Activated CD4-positive, alpha-beta T cell treated with anti-CD3 and anti-CD28 coated beads, Interleukin-2, amount 10 ng/mL, durations not matched to agents 7 days and 5 days (primary cell): ENCODE measurements at places on chromosomes 5 and 9. TPM values are rescaled to one million over a fixed set of nuclear protein-coding genes. Genes with fewer than 3 reads are reported as not detected.

- H3K4me1 ChIP-seq, result no peaks in the 10 kb centered on the region
- no peak overlapping the region for H3K4me3 ChIP-seq
- H3K36me3 ChIP-seq, result no peaks in the 10 kb centered on the region
- DNase-seq, result no peak
Measured at GRCh38 chr5:111932199-111932598, 175.2 kb upstream of the NREP start.

DNA sequence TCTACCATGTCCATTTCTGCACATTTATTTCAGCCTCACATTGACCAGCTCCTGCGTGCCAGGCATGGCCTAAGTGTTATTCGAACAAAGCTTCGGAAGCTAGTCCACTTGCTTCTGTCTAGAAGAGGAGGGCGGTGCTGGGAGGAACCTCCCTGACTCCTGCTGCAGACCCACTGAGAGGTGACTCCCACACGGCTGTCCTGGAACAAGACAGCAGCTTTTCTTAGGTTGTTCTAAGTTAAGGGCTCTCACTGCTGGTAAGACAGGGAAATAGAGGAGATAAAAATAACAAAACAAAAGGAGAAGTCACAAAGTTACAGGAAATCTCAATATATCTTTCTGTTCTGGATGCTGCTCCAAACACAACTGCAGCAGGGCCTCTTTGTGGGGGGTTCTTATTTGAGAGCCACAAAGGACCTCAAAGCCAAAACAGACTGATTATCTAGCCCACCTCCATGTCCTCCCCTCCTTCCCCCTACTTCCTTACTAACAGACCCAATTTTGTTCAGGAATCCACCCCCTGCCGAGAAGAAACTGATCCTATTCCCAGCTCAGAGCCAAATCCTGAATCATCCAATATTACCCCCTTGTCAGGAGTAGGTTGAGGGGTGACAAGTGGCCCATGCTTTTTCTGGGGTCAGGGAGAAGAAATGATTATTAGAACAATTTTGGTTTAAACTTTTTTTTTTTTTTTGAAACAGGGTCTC lies 28.4 kb upstream of the KCNIP1 start:
- H3K36me3 ChIP-seq, result no peaks in the 10 kb centered on the region
- H3K27me3 ChIP-seq, result peaks cover 31% of the 10 kb centered on the region
- no peak for DNase-seq
- H3K4me3 ChIP-seq, result no peak overlapping the region
- H3K27ac ChIP-seq, result no peak overlapping the region
- H3K4me1 ChIP-seq, result no peaks in the 10 kb centered on the region

- peaks cover 18% of the 10 kb centered on the region for H3K4me1 ChIP-seq
- peaks cover 65% of the 10 kb centered on the region for H3K36me3 ChIP-seq
Measured at GRCh38 chr5:157492886-157493285, 32.9 kb downstream of the NIPAL4 start.

DNA sequence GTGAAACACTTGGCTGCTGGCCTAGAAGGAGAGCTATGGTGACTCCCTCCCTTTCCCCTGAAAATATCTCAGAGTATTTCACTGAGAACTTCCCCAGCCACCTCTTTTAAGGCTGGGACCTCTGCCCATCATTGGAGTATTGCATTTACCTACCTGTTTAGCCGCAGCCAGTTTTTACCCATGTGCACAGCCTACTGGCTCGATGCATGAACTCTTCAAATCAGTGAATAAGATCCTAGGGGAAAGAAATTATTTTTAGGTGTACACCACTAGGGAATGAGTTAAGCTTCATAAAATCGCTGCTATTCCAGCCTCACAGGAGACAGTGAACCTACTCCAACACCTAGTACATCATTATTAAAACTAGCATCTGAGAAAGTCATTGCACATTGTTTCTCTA lies 16.8 kb upstream of the FAM174A start:
- H3K27ac ChIP-seq, result no peak overlapping the region
- no peaks in the 10 kb centered on the region for H3K36me3 ChIP-seq
- no peak for DNase-seq
- no peak overlapping the region for H3K4me3 ChIP-seq
- H3K27me3 ChIP-seq, result no peaks in the 10 kb centered on the region

Gene FOXI1
- total RNA-seq, result not detected

- H3K4me1 ChIP-seq, result no peaks in the 10 kb centered on the region
- H3K27ac ChIP-seq, result no peak overlapping the region
- no peak overlapping the region for H3K4me3 ChIP-seq
Measured at GRCh38 chr5:42886635-42887034, 74.9 kb upstream of the SELENOP start.

- DNase-seq, result no peak
- no peaks in the 10 kb centered on the region for H3K27me3 ChIP-seq
- H3K36me3 ChIP-seq, result no peaks in the 10 kb centered on the region
- no peak overlapping the region for H3K4me3 ChIP-seq
- no peaks in the 10 kb centered on the region for H3K4me1 ChIP-seq
Measured at GRCh38 chr9:114270120-114270975, 52.5 kb upstream of the ORM1 start.

Gene FGF1
- total RNA-seq, result not detected
